RPMI8226 (cell line): ENCODE measurements at places on chromosomes 2 and 18.

DNA sequence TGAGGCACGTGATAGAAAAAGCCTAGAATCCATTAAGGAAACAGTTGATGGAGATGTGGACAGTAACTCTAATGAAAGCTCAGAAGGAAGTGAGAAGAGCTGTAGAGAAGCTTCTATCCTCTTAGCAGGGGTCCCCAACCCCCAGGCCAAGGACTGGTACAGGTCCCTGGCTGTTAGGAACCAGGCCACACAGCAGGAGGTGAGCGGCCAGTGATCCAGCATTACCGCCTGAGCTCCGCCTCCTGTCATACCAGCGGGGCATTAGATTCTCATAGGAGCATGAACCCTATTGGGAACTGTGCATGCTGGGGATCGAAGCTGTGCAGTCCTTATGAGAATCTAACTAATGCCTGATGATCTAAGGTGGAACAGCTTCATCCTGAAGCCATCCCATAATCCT is 8.7 kb upstream of the IMP4 start:
- no peak for DNase-seq

DNA sequence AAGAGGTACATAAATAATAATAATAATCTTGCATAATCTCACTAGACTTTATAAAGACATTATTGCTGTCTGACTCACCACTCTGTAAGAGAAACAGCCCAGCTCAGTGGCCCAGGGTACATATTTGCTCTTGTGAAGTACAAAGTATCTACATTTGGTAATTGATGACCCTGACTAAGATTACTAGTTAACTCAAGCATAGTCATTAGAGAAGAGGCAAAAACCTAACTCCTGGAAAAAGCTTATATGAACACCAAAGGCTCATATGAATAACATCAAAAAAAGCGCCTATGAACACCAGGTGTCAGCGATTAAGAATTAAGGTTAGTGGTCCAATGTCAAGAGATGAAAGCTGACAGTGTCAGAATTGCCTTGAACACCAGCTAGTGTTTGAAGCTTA is 38.4 kb downstream of the RAD51AP2 start:
- no peak for DNase-seq

DNA sequence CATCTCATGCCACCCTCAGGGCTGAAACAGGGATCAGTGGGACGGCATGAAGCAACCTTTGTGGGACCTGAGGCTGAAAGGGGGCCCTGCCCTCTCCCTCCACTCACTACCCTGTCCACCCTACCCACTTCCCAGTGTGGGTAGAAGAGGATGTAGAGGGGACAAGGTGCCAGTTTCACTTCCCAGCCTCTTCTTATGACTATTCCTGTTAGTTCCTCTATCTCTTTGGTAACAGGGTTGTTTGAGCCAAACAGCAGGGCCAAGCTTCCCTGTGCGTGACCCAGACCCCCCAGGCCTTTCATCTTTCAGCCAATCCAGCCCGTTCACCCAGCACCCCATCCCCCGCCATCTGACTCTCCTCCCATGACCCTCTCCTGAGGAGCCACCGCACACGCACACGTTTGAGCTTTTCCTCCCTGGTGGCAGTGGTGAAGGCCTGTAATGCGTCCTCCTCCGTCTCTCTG is 82.3 kb downstream of the STPG4 start:
- no peak for DNase-seq

DNA sequence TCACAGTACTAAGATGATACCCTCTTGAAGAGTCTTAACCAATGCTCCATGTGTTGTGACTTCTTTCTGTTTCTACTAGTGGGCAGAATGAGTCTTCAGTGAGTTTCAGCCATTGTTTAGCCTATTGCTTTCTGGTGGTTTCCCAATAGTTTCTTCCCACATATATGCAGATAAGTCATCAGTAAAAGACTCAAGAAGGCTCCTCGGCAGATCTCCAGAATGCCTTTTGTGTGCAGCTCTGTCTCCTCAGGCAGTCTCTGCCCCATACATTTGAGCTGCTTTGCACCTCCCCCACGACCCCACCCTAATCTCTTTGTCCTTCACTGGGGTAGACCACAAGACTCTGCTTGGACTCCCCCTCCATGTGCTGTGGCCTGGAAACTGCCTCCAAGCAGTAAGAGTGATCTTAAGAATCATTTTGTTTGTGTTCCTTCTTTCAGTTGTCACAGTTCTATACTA is 71.6 kb upstream of the CHRNA1 start:
- DNase-seq, result no peak

DNA sequence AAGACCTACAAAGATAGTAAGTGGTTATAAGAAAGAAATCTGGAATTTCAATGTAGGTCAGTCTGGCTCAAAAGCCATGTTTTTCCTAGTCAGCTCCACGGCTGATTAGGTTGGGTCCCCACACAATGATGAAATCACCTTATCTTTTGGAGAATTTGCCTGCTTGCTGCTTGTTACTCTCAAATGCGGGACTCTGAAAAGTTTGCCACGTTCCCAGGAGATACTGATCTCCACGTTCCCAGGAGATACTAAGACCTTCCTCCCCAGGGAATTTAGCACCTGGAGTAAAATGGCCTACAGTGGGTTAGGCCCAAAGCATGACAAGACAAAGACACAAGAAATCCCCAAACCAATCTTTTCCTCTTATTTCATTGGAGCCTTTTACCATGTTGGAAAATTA is 449.6 kb downstream of the TNS1 start:
- DNase-seq, result no peak

GRCh38 chr2:235858881-235859280 is 309.3 kb downstream of the GBX2 start:
- DNase-seq, result no peak

DNA sequence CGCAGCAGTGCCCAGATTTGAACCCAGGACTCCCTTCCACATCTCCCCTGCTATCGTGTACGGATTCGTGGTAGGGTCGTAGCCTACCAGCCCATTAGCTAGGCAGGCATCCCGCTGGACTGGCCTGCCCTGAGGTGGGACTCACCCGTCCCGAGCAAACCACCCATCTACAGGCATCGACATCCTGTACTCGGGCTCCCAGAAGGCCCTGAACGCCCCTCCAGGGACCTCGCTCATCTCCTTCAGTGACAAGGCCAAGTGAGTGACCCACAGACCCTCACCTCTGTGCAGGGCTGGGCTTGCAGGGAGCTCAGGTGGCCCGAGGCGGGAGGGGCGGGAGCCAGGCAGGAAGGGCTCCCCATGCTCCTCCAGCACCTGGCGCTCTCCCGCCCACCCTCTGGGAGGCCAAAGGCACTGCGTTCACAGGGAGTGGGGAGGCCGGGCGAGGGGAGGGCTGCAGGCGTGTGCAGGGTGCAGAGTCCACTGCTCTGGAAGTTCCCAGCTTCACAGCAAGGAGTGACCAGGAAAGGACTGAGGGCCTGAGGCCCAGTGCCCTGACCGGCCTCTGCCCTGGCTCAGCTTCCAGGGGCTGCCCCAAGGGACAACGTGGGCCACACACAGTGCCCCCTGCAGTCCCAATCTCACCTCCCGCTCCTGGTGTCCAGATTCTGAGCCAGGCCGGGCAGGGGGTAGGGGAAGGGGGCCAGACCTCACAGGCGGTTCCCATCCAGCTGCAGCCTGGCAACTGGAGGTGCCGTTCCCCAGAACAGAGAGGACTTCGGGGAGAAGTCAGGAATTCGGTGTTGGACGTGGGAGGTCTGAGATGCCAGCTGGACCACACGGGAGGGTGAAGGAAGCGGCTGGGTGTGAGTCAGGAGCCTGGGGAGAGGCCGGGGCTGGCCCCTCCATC is 5.4 kb downstream of the AGXT start:
- DNase-seq, result no peak

- no peak for DNase-seq
Measured at GRCh38 chr2:72990695-72991438, 73.5 kb downstream of the EMX1 start.

DNA sequence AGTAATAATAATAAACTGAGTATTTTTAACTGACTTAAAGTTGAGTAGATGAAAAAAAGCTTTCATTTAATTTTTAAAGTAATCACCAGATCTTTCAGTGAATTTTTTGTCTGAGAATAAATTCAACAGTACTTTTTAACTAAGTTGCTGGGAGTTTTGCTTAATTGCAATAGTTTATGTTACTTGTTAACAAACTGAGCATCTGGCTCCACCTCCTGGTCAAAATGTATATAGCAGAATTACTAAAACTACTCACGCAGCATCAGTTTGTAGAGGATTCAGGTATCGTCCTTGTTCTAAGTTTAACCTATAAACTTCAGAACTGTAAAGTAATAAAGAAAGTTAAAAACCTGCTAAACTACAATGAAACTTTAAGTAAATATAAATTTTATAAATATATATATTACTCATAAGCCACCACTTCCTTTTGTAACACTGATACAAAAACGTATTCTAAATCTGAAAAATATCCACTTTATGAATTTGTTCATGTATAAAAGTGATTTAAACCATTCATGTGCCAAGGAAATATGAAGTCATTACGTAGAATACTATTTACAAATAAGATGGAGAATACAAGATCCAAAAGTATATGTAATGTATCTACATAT is 21.3 kb downstream of the NOL10 start:
- peak; percentile 73 for DNase-seq

GRCh38 chr2:164906947-164907346 is 48.4 kb downstream of the SLC38A11 start:
- DNase-seq, result no peak

GRCh38 chr2:216951171-216951570 is 91.3 kb upstream of the TNP1 start:
- DNase-seq, result no peak

DNA sequence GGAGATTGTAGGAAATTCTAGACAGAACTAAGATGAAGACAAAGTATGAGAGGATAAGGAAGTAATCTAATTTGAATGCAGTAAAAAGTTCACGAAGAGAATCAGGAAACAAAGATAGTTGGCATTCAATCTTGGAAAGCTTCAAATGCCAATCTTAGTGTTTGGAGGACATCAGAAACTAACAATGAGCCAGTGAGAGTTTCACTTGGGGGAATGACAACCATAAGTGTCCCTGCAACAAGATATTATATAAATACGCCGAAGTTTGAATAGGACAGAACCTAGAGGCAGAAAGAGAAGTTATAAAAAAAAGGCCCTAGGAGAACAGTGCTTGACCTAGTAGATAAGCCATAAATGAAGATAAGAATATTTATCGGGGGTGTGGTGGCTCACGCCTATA is 11.1 kb downstream of the SNRPG start:
- no peak for DNase-seq
